HT-29 (cell line): ENCODE measurements at places on chromosomes 12 and 14. TPM values are rescaled to one million over a fixed set of nuclear protein-coding genes. Genes with fewer than 3 reads are reported as not detected.

Gene TSHR
- not detected in 2 replicates for total RNA-seq

DNA sequence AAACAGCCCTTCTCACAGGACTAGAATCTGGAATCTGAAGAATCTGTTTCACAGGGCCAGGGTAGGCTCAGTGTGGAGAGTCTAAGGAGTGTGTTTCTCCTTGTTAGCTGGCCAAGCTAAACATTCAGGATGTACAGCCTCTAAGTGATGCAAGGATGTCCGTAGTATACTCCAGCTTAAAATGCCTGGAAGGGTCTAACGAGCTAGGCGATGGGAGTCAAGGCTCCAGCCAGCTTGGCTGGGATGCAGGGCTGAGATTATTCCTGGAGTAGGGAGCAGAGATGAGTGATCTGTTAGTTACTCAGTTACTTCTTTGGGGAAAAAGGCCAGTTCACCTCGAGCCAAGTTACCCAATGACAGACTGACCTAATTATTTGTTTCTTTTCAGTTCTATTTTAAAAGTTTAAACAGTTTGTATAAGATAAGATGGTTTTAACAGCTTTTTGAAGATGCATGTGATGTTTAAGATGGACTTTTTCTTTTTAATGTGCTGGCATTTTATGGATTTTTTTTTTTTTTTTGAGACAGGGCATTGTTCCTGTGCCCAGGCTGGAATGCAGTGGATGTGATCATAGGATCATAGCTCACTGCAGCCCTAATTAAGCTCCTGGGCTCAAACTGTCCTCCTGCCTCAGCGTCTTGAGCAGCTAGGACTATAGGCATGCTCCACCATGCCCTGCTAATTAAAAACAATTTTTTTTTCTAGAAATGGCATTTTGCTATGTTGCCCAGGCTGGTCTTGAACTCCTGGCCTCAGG is 41.1 kb downstream of the SYNE2 start:
- no peak for DNase-seq

DNA sequence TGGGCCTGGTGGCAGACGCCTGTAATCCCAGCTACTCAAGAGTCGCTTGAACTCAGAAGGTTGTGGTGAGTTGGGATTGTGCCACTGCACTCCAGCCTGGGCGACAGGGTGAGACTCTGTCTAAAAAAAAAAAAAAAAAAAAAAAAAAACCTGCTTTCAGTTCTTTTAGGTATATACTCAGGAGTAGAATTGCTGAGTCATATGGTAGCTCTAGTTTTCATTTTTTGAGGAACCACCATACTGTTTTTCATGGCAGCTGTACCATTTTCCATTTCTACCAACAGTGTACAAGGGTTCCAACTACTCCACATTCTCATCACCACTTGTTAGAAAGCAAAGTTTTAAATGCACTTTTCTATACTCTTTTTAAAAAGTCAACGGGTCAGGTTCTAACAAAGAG is 119.8 kb downstream of the DPF3 start:
- DNase-seq, result no peak

Gene PELI2
- 3.1 and 3.8 TPM in 2 replicates for total RNA-seq

GRCh38 chr14:92369097-92369496 is 46.1 kb downstream of the SLC24A4 start:
- DNase-seq, result no peak

GRCh38 chr14:61557262-61557661 is 138.1 kb upstream of the HIF1A start:
- no peak for DNase-seq

DNA sequence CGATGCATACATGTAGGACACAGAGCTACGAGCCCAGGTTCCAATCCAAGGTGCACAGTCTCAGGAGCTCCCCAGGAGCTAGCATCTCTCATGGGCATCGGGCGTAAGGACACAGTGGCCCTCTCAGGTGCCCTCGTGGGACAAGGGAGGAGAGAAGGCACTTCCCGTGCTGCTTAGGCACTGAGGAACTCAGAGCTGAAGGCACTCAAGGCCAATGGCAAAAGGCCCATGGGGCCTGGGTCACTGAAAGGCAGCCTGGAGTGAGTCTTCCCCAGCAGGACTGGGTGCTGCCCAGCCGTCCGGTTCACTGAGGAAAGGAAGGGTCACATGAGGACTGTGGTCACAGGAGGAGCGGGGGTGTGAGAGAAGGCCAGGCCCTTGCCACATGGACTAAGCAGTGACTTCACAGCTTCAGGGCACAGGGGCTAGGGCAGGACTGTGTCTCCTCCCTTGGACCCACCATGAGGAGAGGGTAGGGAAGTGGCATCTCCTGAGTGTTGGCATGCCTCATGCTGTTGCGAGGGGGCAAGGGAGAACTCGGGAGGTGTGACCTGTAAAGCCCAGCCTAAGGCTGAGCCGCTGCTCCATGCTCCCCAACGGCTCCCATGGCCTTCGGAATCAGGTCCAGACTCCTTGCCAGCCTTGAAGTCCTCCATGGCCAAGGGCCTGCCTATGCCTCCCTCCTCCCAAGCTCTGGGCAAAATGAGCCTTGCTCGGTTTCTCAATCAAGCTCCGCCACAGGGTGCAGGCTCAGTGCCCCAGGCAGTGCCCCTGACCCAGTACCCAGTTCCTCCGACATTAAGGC is 51.8 kb downstream of the CHGA start:
- DNase-seq, result no peak

Gene AMHR2
- total RNA-seq, result not detected in 2 replicates

DNA sequence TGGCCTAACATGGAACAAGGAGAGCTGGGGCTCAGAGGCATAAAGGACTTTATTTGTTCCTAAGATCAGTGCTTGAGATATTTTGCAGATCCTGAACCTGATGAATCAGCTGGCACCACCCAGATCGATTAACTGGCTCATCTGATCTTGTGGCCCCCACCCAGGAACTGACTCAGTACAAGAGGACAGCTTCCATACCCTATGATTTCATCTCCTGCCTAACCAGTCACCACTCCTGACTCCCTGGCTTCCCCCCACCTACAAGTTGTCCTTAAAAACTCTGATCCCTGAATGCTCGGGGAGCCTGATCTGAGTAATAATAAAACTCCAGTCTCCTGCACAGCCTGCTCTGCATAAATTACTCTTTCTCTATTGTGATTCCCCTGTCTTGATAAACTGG is 5.1 kb downstream of the C12orf56 start:
- DNase-seq, result peak; percentile 23

- DNase-seq, result no peak
Observed at GRCh38 chr14:97655169-97655948, 858.2 kb downstream of the VRK1 start.

Gene RILPL2
- 2.0 and 2.9 TPM in 2 replicates for total RNA-seq

Gene FOXJ2
- total RNA-seq, result 4.8 and 6.3 TPM in 2 replicates

DNA sequence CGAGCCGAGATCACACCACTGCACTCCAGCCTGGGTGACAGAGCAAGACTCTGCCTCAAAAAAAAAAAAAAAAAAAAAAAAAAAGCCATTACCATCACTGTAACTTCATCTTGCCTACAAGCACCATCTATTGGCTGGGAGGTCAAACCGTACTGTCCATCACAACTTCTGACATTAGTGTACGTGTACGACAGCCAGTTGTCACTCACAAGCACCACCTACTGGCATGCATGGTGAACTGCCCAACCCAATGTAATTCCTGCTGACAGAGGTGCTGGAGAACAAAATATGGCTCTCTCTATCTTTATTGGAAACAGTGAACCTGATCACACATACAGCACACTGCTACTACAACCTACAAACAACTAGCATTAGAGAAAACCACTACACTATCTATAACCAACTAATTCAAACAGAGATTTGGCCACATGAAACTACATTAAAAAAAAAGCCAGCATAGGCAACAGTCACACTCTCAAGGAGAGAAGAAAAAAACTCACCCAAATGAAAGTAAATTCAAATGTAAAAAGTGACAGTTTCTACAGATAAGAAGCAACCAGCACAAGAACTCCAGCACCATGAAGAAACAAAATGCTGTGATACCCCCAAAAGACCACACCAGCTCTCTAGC is 82.3 kb downstream of the PUS7L start:
- DNase-seq, result peak; percentile 55

- no peak for DNase-seq
Observed at GRCh38 chr12:97017213-97017612, 110.2 kb downstream of the NEDD1 start.

DNA sequence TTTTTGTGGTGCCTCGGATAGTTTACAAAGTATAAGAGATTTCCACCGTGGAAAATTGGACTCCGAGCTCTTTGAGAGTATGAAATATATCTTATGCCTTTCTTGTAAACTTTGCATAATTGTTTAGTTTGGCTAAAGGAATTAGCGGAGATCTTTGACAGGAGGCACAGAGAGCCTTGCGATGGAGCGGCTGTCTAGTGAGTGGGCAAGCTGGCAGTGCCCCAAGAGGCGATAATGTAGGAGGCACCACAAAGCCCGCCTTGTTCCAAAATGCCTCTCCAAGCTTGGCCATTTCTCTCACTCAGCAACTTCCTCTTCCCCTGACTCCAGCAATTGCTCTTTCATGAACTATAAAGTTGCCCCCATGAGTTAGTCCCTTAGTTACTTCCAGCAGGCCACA is 270.1 kb upstream of the PRICKLE1 start:
- DNase-seq, result no peak

DNA sequence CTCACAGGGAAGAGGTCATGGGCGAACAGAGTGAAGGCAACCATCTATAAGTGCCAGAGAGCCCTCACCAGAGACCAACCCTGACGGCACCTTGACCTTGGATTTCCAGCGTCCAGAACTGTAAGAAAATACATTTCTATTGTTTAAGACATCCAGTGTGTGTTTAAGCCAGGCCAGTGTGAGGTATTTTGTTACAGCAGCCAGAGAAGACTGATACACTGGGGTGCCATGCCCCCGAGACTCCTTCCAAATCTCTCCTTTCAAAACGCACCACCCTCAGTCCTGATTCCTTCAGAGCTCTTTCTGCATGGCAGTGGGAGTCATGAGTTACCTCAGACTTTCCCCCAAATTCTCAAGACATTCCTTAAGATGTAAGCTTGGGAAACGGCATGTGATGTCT is 2.5 kb upstream of the SERPINA5 start:
- no peak for DNase-seq

- peak; percentile 87 for DNase-seq
Observed at GRCh38 chr14:73744874-73745529, 30.8 kb upstream of the PNMA1 start.

- no peak for DNase-seq
Observed at GRCh38 chr14:96077983-96078624, 38.9 kb downstream of the C14orf132 start.

DNA sequence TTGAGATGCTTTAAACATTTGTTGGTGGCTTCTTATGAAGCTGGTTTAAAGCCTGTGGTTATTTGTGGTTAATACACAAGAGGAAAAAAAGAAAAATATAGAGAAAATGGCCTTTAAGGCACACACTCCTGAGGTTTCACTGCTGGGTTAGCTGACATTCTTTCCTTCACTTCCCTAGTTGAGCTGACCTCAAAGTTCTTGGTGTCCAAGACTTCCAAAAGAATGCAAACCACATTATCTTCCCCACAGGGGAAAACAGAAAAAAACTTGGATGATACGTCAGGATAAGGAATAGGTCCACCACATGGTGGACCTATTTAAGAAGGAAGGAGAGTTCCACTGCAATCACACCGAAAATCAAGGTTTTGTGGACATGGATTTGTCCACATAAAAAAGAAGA is 94.3 kb downstream of the SLC25A21 start:
- DNase-seq, result no peak

DNA sequence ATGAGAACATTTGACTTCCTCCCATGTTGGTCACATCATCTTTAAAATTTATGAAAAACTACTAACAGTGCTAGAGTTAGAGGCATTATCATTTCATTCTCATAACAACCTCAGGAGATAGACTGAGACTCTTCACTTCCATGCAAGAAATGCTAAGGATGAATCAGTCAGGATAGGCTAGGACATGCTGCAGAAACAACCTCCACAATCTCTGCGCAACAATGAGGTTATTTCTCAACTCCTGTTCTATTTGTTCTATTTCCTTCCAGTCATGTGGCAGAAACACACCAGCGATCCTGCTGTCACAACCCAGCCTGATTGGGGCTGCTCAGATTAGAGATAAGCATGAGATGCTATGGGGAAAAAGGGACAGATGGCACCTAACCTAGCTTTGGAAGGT is 49.0 kb upstream of the TMEM263 start:
- no peak for DNase-seq

DNA sequence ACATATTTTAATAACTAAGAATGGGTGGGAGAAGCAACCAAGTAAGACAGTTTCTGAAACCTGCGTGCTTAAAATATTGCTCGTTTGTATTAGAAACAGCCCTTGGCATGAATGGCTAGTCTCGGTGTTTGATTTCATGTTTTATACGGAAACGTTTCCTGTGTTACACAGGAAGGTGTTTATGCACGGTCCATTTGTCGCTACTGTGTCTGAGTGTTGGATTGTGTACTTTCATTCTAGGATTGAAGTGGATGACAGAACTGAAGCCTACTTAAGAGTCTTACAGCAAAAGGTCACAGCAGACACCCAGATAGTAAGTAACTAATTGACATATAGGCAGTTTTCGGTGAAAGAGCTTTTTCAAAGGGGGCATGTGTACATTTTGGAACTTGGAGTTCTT is 19.6 kb downstream of the PIWIL1 start:
- DNase-seq, result no peak

DNA sequence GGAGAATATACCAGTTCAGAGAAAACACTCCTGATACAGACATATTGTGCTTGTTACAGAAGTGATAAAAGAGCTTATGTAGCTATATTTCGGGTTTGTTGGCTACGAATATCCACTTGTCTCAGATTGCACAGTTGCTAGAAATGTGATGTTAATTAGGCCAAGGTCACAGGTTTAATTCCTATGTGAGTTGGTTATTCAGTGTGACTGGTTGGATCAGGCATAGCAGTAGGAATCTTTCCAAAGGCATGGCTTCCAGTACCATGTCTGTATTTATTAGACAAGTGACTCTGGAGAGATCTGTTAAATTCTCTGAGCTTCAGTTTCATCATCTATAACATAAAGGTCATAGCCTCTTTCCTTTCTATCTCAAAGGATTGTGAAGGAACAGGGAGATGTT is 152.7 kb upstream of the KITLG start:
- DNase-seq, result no peak

DNA sequence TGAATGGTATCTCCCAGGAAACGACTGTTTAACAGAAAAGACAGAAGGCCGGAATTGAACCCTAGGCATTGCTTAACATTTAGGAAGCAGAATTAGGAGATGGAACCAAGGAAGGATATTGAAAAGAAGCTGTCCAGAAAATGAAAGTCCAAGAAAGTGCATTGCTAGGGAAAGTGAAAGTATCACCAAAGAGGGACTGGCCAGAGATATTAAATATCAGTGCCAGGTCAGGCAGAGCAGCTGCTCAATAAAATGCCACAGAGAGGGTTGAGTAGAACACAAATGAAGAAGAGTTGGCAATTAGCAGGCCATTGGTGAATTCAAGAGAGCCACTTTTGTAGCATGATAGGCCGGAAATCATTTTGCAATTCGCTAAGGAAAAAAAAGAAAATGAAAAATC is 101.6 kb downstream of the CFAP54 start:
- no peak for DNase-seq

GRCh38 chr12:16349131-16349460 is 1.7 kb downstream of the MGST1 start:
- peak; percentile 34 for DNase-seq

GRCh38 chr12:6266971-6267721 is 43.3 kb upstream of the PLEKHG6 start:
- no peak for DNase-seq

Gene B3GNT4
- 1.4 and 2.1 TPM in 2 replicates for total RNA-seq
